ENCODE measurements at places on chromosomes 2 and 18.

- no peak for DNase-seq
Measured at GRCh38 chr2:218444692-218445357, 25.9 kb downstream of the VIL1 start.

- no peak for DNase-seq
Measured at GRCh38 chr2:47269316-47270232, 114.5 kb upstream of the STPG4 start.

- DNase-seq = no peak
Measured at GRCh38 chr2:144248350-144249034, 271.4 kb downstream of the ZEB2 start.

- DNase-seq = no peak
Measured at GRCh38 chr2:173077506-173078177, 2.0 kb downstream of the MAP3K20 start.

DNA sequence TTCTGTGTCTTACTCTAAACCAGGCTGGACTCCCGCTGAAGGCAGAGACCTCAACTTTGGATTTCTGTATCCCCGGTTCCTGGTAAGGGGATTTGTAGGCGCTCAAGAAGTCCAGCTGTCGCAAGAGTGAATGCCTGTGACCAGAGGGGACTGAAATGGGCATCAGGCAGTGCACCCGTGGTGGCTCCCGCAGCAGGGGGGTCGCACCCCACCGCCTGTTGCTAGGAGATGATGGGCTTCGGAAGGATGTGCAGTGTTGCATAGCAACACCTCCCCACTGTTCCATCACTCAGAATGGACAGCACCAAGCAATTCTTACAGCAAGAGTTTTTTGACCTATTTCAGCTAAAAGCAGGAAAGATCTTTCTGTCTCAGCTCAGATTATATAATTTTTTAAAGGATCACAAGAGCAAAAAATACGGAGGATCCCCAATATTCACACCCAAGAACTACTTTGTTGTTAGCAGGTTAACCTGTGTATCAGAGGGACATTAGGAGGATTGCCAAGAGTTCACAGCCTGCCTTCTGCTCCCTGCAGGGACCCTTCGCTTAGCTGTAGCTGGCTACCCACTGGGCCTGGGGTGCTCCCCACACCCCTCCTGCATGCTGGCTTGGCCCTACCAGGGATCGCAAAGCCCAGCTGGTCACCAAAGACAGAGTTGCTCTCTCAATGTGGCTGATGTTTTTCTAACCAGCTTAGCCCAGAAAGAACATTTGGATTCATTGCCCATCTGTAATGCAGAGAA lies 63.8 kb downstream of the SOWAHC start:
- no peak for DNase-seq

GRCh38 chr18:5317186-5317585 lies 21.7 kb upstream of the ZBTB14 start:
- DNase-seq = no peak

DNA sequence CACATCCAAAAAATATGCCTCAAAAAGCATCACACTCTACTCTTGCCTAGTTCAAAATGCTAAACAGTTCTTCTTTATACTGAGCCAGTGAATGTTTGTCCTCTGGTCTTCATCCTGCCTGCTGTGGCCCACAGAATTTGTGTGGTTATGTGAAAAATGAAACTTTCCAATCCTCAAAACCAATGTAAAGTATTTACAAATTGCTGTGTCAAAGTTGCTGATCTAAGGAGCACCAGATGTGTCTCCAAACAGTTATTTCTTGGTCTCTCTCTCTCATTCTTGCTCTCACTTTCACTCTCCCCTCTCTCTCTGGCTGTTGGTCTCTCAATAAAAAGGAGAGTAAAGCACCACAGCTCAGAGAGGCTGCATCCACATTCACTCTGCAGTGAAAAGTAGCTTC lies 23.0 kb downstream of the EPHA4 start:
- no peak for DNase-seq

GRCh38 chr2:11242542-11243174 lies 87.4 kb downstream of the SLC66A3 start:
- DNase-seq = no peak

DNA sequence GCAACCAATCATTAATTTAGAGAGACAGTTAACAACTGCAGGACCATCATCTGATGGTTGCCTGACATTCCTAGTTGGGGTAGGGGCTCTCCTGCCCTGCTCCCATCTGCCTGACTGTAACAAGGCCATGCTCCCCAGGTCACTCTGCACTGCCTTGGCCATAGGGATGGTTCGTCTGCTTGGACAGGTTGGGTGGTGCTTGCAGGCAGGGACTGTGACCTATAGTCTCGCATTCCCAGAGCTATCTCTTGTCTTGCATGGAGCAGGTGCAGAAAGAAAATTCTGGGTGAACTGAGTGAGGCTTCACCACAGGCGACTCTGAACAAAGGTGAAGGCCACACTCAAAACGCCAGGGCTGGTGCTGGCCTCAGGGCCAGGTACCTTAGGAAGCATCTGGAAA lies 64.7 kb downstream of the EMILIN2 start:
- DNase-seq = no peak

DNA sequence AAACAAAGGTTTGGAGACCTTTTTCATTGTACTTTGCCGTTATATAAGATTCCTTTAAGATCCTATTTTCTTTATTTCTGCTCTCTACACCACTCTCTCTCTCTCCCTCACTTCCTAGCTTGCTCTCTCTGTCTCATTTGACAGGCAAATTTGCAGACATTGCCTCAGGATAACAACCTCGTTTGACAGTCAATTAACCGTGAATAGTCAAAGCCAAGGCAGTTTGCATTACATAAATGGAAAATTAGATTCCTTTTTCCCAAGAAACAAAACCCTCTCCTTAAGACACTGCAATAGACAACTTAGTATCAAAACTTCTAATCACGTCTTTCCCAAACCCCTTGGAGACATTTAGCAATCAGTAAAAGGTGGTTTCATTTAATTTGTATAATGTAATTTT lies 7.4 kb downstream of the SKOR2 start:
- DNase-seq = no peak

DNA sequence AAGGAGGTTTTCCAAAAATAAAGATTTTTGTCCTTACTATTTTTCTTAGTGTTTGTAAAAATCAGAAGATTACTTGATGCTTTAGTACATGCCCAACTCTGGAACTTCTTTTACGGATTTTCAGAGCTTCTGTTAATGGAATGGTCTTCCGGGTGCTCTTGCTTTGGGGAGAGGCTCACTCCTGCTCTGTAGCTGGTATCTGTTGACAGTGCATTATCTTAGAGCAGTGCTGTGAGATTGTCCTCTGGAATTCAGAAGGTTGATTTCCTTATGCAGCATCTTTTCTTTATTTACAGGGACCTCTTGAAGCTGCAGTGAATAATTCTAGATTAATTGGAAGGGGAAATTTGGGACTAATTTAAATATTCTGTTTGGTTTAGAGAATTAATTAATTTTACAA lies 4.6 kb downstream of the MAPRE2 start:
- no peak for DNase-seq

DNA sequence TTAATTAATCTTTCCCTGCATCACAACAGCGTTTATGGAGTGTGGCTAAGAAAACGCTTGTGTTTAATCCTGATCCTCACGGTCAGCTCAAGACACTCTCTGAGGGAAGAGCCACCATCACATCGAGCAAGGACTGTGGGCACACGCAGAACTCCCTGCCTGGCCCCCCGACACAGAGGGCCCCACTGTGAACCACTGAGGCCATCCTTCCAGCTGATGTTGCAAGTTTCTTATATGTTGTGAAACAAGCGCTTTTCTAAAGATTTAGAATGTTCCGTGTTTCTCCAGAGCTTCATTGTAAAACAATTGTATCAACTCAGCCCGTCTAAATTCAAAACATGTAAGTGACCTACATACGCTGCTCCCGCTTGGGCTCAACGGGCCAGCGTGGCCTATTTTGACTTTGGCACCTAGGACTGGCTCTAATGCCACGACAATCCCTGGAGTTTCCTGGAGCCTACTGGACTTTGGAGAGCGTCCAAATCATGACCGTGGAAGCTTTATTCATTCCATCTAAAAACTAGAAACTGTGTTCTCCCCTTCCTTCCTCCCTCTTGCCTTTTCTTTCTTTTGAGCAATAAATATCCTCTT lies 34.9 kb downstream of the SERPINE2 start:
- DNase-seq = no peak

DNA sequence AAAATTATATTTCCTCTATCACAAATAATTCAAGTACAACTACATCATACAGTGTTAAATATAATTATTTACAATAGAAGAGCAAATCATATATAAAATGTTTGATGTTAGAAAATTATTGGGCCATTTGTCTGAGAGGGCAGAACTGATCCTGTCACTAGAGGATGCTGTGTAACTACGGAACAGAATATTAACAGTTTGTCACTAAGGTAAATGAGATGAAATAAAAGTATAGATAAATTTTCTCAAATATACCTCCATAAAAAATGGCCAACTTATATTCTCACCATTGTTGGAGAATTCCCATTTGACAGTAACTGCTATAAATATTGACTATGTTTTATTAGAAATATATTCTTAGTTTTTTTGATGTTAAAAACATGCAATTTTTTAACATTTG lies 1067.4 kb upstream of the DDX18 start:
- no peak for DNase-seq

DNA sequence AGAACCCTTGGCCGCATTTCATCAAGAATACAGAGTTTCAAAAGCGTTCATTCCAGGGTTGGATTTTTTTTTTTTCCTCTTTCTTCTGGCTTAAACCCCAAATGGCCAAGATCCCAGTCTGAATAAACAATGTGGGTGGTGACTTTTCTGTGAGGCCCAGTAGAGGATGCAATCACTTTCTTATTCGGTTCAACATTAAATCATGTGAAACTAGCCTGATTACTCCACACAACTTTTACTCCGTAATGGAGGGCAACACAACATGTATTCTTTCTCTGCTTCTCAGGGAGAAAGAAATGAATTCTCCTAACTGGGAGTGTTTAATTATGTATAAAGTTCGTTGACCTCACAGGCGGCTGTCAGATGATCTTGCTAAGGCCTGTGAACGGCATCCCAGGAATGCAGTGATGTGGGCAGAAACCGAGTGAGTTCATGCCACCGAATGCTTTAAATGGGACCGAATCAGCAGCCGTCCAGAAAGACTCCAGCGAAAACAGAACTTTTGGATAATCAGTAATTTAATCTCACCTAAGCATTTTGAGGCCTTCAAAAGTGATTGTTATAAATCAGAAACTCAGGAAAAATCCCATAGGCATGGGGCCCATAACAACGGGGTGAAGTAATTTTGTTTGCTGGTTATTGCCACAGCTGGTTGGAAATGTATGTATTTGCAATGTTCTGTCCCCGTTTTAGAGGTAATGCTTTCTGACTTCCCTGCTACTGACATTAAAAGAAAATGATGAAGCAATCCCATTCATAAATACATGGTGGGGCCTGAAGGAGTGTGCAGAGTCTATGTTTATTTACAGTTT lies 81.5 kb downstream of the BCL2 start:
- no peak for DNase-seq

- peak; percentile 70 for DNase-seq
Measured at GRCh38 chr2:172046080-172046678, 39.1 kb upstream of the DLX1 start.

GRCh38 chr2:9406529-9407362 lies 16.6 kb downstream of the ITGB1BP1 start:
- DNase-seq = no peak

DNA sequence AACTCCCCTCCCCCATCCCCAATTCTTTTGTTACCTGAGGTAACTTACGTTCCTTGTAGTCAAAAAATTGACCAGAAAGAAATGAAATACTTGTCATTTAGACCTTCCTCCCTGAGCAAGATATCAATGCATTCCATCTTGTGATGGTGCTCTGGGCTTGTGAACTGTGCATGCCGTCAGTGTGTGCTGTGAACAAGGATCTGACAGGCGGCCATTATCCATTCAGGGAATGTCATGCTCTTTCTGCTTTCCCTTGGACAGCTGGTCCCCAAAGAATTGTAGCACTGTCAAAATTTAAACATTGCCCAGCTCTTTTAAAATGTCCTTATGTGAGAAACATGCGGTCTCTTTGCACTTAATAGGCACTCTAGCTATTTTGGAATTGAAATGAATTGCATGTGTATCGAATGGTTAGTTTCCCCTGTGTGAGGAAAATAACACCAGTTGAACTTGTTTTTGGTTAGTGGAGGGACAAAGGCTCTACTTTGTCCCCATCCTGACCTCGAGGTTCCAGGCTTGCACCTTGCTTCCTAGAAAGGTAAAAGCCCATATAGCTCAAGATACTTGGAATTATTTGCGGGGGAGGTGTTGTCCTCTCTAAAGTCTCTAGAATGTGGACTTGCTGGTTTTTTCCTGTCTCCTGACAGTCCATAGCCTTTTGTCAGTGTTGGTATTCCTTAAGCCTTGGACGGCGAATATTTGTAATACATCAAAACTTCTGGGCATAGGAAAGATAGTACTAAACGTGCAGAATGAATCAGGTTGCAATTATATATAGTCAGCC lies 350.9 kb downstream of the NUP35 start:
- DNase-seq = no peak

DNA sequence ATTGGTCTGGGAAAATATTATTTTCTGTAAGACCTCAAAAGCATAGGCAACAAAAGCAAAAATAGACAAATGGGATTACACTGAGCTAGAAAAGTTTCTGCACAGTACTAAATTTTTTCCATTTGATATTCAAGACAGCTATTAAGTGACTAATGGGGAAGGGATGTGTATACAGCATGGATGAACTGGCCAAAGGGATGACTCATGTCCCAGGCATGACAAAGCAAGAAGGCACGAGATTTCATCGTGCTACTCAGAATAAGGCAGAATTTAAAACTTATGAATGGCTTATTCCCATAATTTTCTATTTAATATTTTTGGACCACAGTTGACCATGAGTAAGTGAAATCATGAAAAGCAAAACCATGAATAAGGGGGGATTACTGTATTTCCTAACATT lies 1250.1 kb upstream of the GYPC start:
- no peak for DNase-seq

GRCh38 chr2:40654346-40654745 lies 202.5 kb upstream of the SLC8A1 start:
- no peak for DNase-seq

- DNase-seq = no peak
Measured at GRCh38 chr2:239917125-239917956, 107.8 kb downstream of the NDUFA10 start.

DNA sequence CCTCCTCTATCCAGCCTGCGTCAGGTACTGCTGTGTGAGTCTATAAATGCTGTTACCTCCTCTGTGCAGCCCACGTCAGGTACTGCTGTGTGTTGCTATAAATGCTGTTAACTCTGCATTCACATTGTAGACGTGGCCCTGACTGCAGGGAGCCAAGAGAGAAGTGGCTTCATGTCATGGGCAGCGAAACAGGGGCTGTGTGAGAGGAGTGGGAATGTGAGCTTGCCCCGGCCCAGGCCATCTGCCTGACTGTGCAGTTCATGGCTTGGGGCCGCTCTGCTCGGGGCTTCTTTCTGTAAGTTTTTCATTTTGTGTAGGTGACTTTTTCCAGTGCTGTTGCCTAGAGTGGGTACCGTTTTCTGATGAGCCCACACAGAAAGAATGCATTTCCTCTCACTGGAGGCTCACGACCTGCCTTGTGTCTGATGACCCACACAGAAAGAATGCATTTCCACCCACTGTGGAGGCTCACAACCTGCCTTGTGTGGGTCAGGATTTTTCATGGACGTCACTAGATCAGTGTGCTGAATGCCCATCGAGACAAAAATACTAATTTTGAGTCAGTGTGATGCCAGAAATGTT lies 104.5 kb downstream of the SNTG2 start:
- DNase-seq = no peak

All from Jurkat, Clone E6-1 (cell line).